Ovary (tissue), 10 donors: ENCODE measurements at places on chromosomes 11 and 22. TPM values are rescaled to one million over a fixed set of nuclear protein-coding genes. Genes with fewer than 3 reads are reported as not detected.

The SHANK2 gene
- 4.6 TPM for total RNA-seq

The METTL15 gene
- total RNA-seq = 14.9 TPM

The MMP8 gene
- total RNA-seq = not detected

The KIRREL3 gene
- 0.25 TPM for total RNA-seq

The MMP3 gene
- not detected for total RNA-seq

DNA sequence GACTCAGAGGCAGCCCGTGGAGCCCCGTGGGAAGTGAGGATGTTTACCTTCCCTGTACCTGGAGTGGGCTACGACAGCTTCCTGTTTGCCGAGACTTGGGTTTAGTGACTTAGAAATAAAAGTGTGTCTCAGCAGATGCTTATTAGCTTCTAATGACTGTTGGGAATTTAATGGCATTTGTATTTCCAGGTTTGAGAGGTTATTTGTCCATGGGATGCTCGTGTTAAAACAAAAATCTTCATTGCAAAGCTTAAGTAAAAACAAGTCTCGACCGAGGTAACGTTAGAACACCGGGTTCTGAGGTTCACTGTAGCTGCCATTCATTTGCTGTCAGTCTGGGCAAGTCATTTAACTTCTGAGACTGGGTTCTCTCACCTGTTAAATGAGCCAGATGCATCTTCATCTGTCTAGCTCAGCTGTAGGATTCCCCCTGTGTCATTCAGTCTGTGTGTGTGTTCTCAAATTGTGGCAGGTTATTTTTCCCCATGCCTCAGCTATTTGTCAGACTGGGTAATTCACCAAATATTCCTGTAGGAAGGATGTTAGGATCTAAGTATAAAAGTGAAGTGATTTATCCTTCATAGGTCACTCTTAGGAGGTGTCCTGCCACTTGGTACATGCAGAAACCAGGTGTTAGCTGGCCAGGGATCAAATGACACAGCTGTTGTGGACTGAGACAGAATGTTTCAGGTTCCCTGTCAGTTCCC, 791 bp downstream of the EI24 start:
- no peak for DNase-seq
- H3K27me3 ChIP-seq = no peaks in the 10 kb centered on the region
- H3K27ac ChIP-seq = peak overlapping the region; percentile 78
- peaks cover 4% of the 10 kb centered on the region for H3K4me1 ChIP-seq
- no peaks in the 10 kb centered on the region for H3K36me3 ChIP-seq

DNA sequence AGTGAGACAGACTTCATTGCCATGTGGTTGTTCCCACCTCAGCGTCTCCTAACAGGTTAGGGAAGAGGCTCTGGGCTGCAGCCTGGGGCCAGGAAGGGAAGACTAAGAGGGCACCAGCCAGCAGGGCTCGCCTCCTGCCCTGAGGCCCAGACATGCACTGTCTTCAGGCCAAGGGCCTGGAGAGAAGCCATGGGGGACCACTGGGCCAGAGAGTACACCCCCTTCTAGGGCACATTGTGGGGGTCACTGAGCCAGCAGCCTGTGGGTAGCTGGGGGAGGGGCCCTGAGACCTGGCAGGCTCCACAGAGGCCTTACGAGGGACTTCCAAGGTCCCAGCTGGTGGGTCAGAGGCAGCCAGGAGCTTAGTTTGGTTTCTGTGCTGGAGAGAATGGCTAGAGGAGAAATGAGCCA, 25.0 kb upstream of the MYRF start:
- H3K27me3 ChIP-seq = no peaks in the 10 kb centered on the region
- H3K4me3 ChIP-seq = no peak overlapping the region
- H3K4me1 ChIP-seq = peaks cover 12% of the 10 kb centered on the region
- no peaks in the 10 kb centered on the region for H3K36me3 ChIP-seq
- H3K27ac ChIP-seq = no peak overlapping the region

GRCh38 chr11:75388386-75389275, 10.7 kb upstream of the RPS3 start:
- no peak overlapping the region for H3K27ac ChIP-seq
- H3K27me3 ChIP-seq = no peaks in the 10 kb centered on the region
- peak; percentile 73 for DNase-seq
- no peaks in the 10 kb centered on the region for H3K4me1 ChIP-seq

DNA sequence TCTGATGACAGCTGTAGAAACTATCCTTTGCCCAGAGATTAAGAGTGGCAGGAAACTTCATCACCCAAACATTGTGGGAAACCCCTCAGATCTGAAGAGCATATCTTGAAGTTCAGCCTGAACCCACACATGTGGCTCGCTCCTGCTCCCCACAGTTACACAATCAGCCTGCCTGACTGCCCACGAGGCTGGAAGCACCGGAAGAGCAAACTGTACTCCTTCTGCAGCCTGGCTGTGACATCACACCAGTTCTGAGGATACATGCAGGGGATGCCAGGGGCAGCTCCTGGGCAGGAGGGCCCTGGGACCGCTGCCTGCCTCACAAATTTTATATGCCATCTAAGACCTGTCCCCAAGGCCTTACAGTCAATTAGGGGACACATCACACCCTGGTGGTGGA, 444.4 kb downstream of the BUD13 start:
- no peaks in the 10 kb centered on the region for H3K27me3 ChIP-seq
- no peak overlapping the region for H3K4me3 ChIP-seq
- no peaks in the 10 kb centered on the region for H3K36me3 ChIP-seq
- no peaks in the 10 kb centered on the region for H3K4me1 ChIP-seq
- no peak overlapping the region for H3K27ac ChIP-seq

DNA sequence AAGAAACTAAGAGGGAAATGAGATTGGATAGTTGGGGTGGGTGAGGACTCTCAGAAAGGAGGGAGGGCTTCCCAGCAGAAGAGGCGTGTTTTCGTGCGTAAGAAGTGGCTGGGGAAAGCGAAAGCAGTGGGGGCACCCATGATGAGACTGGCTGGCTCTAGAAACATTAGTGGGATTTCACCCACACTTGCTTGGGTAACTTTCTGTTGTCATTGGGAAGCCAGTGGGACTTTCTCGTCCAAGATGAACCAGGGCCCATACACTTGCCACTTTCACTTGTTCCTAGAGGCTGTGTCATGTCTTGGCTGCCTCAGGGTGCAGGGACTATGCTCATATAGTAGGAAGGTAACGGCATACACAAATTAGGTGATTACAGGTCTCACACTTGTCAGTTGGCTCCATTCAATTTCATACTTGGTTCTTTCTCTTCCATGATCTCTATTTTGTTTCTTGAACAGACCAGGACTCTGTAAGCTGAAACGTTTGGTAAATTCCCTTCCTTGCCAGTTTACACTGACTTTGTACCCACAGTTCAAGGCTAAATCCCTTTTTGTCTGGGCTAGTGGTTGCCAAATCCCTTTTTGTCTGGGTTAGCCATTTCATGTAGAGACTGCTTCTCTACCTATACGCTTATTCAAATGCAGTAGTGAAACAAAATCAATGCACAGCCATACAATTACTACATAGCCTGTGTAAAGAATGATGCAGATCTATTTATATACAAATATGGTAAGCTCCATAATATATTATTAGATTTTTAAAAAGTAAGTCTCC, 42.0 kb upstream of the CXCR5 start:
- no peaks in the 10 kb centered on the region for H3K36me3 ChIP-seq
- no peaks in the 10 kb centered on the region for H3K27me3 ChIP-seq
- H3K4me3 ChIP-seq = no peak overlapping the region
- no peak overlapping the region for H3K27ac ChIP-seq

DNA sequence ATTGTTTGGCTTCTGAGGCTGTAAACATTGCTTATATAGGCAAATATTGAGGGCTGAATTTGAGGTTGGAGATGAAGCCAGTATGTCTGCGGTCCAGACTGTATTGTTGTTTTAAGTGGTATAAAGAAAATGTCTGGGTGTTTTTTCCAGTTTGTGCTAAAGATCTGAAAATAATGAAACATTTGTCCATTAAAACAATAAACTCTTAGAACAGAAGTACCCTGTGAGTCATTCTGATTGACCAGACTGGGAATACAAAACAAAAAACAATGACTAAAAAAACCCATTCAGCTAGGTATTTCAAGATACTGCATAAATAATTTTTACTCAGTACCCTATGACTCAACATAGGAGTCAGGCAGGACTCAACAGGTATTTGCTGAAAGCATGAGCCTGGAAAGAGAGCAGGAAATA, 20.4 kb downstream of the ALKBH8 start:
- H3K36me3 ChIP-seq = no peaks in the 10 kb centered on the region
- no peaks in the 10 kb centered on the region for H3K27me3 ChIP-seq
- H3K4me1 ChIP-seq = peaks cover 2% of the 10 kb centered on the region
- H3K4me3 ChIP-seq = no peak overlapping the region
- no peak for DNase-seq
- no peak overlapping the region for H3K27ac ChIP-seq

DNA sequence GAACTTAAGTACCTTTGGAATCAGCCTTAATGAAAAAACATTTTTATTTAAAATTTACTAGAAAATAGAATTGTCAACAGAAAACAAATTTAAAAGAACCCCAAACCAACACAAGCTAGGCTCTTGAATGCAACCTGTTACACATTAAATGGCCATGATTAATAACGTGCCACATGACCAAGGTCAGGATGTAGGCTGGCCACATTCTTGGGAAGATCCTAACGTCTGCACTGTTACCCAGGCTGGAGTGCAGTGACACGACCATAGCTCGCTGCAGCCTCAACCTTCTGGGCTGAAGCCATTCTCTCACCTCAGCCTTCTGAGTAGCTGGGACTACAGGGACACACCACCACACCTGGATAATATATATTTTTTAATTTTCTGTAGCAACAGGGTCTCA, 126.4 kb upstream of the APOA1 start:
- no peak overlapping the region for H3K4me3 ChIP-seq
- no peak for DNase-seq
- H3K36me3 ChIP-seq = no peaks in the 10 kb centered on the region
- H3K27ac ChIP-seq = no peak overlapping the region
- no peaks in the 10 kb centered on the region for H3K27me3 ChIP-seq

DNA sequence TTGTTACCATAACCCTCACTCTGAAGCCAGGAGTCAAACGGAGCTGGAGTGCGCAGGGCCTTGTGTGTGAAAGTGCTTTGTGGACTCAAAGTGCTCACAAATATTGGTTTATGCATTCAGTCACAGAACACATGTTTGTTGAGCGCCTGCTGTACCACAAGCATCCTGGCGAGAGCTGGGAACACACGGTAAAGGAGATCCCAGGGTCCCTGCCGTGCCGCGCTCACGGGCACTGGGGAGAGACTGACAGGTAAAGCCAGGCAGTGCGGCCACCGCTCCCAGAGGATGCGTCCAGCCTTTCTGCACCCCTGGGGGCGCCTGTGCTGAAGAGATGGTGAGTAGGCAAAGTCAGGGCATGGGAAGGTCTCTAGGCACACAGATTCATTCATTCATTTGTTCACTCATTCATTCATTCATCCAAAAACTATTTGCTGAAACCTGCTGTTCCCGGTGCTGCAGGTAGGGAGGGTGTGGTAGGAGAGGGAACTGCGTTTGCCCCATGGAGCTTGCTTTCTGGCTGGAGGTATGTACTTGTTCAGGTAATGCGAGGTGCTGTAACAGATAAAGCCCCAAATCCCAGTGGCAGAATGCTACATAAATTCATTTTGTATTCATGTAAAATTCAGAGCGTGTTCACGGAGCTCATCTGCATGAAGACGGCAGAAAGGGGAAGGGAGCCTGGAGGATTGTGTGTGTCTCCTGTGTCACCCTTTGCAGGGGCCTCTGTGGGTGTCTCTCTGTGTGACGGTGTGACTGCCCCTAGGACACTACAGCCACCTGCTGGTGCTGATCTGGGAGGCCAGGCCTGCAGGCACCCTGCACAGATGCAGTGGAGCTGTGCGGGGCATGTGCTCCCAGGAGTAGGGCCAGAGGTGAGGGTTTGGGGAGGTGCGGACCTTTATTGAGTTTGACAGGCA, 167.0 kb upstream of the B3GAT1 start:
- H3K27me3 ChIP-seq = no peaks in the 10 kb centered on the region
- H3K4me3 ChIP-seq = no peak overlapping the region
- H3K27ac ChIP-seq = no peak overlapping the region
- no peak for DNase-seq
- H3K4me1 ChIP-seq = no peaks in the 10 kb centered on the region

DNA sequence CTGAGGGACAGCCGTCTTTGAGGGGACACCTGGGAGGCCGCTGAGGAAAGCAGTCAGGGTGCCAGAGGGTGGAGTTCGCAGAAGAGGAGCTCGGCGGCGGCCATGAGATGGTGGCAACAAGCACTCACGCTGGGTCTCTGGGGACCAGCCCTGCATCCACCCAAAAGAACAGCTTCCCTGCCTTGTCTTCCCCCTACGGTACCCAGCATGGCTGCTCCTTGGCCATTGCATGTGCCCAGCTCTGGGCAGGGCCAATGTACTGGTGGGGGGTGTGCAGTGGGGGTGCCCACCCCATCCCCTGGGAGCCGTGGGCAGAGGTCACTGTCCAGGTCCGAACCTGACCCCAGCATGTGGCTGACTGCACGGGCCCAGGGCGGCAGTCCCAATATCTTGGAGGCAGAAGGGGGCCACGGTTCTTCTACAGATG, 42.3 kb downstream of the OSBPL5 start:
- no peak overlapping the region for H3K27ac ChIP-seq
- peaks cover 9% of the 10 kb centered on the region for H3K4me1 ChIP-seq
- H3K4me3 ChIP-seq = no peak overlapping the region
- H3K27me3 ChIP-seq = no peaks in the 10 kb centered on the region

GRCh38 chr11:5665051-5665570, 19.8 kb downstream of the TRIM5 start:
- no peaks in the 10 kb centered on the region for H3K36me3 ChIP-seq
- no peak overlapping the region for H3K27ac ChIP-seq
- H3K4me3 ChIP-seq = no peak overlapping the region
- DNase-seq = no peak
- no peaks in the 10 kb centered on the region for H3K4me1 ChIP-seq

- no peak for DNase-seq
- no peak overlapping the region for H3K27ac ChIP-seq
- H3K27me3 ChIP-seq = no peaks in the 10 kb centered on the region
- no peak overlapping the region for H3K4me3 ChIP-seq
Measured at GRCh38 chr11:67644042-67644441, 4.5 kb upstream of the TBX10 start.

DNA sequence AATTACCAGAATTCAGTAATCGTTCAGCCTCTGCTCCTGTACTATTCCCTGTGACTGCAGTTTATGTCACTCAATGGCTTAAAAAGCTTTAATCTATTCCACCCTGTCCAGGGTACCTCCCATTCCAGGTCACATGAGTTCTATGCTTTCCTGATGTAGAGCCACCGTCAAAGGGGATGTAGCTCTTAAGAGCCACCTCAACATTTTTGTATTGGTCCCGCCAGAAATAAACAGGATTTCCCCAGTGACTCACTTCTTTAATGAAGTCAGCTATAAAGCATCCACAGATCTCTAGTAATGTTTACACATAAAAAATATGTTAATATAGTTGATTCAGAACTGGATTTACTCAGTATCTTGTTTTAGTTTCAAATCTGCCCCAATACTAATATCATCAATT, 1.3 kb upstream of the OR8D1 start:
- no peaks in the 10 kb centered on the region for H3K36me3 ChIP-seq
- no peak overlapping the region for H3K27ac ChIP-seq
- no peak for DNase-seq
- no peak overlapping the region for H3K4me3 ChIP-seq
- H3K27me3 ChIP-seq = no peaks in the 10 kb centered on the region

- H3K27ac ChIP-seq = peak overlapping the region; percentile 18
- peaks cover 11% of the 10 kb centered on the region for H3K4me1 ChIP-seq
- no peaks in the 10 kb centered on the region for H3K27me3 ChIP-seq
- no peak overlapping the region for H3K4me3 ChIP-seq
Measured at GRCh38 chr11:111718859-111719258, 47.3 kb downstream of the PPP2R1B start.

- no peak overlapping the region for H3K27ac ChIP-seq
- H3K36me3 ChIP-seq = no peaks in the 10 kb centered on the region
- DNase-seq = no peak
- H3K4me3 ChIP-seq = no peak overlapping the region
- H3K4me1 ChIP-seq = no peaks in the 10 kb centered on the region
Measured at GRCh38 chr11:10993186-10993585, 135.3 kb upstream of the ZBED5 start.
